Kidney epithelial cell (primary cell): ENCODE measurements at places on chromosomes 12 and 14. TPM values are rescaled to one million over a fixed set of nuclear protein-coding genes. Genes with fewer than 3 reads are reported as not detected.

The GRIP1 gene
- 4.2 and 7.1 TPM in 2 replicates for total RNA-seq

The PLEKHD1 gene
- total RNA-seq = 0.41 and 0.84 TPM in 2 replicates

The LHX5 gene
- total RNA-seq = 0.34 and 0.50 TPM in 2 replicates

The LTBP2 gene
- 69.5 and 81.5 TPM in 2 replicates for total RNA-seq

The MDGA2 gene
- 0.62 and 0.75 TPM in 2 replicates for total RNA-seq

The DNAI7 gene
- total RNA-seq = 0.07 TPM in 1 of 2 replicates, not detected in the other

The TMEM30B gene
- total RNA-seq = 11.3 and 14.1 TPM in 2 replicates

The FAR2 gene
- 9.0 and 10.7 TPM in 2 replicates for total RNA-seq

The PAX9 gene
- total RNA-seq = 0.13 TPM in 1 of 2 replicates, not detected in the other

The KCNMB4 gene
- 1.1 and 1.6 TPM in 2 replicates for total RNA-seq
